ENCODE measurements at places on chromosomes 12 and 14.

DNA sequence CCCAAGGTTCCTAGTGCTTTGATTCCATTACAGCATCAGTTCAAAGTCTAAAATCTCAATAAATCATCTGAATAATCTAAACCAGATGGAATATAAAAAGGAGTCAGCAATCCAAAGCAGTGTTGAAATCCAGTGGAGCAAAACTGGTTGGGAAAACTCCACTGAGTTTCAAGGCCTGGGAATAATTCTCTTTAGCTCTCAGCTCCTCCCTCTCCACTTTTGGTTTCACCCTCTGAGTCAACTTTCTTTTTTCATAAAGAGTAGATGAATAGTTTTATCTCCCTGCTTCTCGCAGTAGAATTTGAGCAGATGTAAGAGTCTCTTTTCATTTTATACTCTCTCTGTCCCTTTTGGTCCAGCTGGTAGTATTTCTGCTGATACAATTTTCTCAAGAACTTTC is 338.6 kb downstream of the APAF1 start:
- H3K36me3 ChIP-seq: no peaks in the 10 kb centered on the region
- DNase-seq: no peak
- no peaks in the 10 kb centered on the region for H3K4me1 ChIP-seq
- no peaks in the 10 kb centered on the region for H3K27me3 ChIP-seq

DNA sequence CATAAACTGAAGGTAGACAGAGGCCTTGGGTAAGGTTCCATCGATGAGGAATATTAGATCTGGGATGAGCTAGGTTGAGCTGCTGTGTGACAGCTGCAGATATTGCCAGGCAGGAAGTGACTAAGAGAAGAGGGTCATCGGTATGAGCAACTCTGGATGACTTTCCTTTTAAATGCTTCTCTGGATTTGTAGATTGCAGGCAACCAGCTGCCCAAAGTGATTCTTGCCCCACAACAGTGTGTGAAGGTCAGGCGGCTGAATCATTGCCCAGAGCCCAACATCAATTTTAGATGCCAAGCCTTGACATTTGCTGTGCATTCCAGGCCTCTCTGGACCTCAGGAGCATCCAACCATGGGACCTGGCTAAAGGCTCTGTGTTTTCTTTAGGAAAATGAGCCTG is 255.9 kb downstream of the DPF3 start:
- H3K4me3 ChIP-seq: no peak overlapping the region
- H3K27me3 ChIP-seq: no peaks in the 10 kb centered on the region
- DNase-seq: no peak
- H3K36me3 ChIP-seq: no peaks in the 10 kb centered on the region

GRCh38 chr12:105053116-105053572 is 31.1 kb downstream of the ALDH1L2 start:
- H3K4me1 ChIP-seq: no peaks in the 10 kb centered on the region
- no peak overlapping the region for H3K4me3 ChIP-seq
- H3K27ac ChIP-seq: no peak overlapping the region
- DNase-seq: peak; percentile 29
- H3K27me3 ChIP-seq: no peaks in the 10 kb centered on the region

GRCh38 chr14:104697317-104697703 is 7.9 kb downstream of the INF2 start:
- H3K27me3 ChIP-seq: no peaks in the 10 kb centered on the region
- peak overlapping the region; percentile 16 for H3K27ac ChIP-seq
- peaks cover 13% of the 10 kb centered on the region for H3K36me3 ChIP-seq
- peaks cover 83% of the 10 kb centered on the region for H3K4me1 ChIP-seq

GRCh38 chr12:5581616-5582015 is 149.7 kb downstream of the NTF3 start:
- H3K27me3 ChIP-seq: no peaks in the 10 kb centered on the region
- DNase-seq: no peak
- peaks cover 17% of the 10 kb centered on the region for H3K4me1 ChIP-seq
- no peak overlapping the region for H3K4me3 ChIP-seq
- H3K27ac ChIP-seq: peak overlapping the region; percentile 47

DNA sequence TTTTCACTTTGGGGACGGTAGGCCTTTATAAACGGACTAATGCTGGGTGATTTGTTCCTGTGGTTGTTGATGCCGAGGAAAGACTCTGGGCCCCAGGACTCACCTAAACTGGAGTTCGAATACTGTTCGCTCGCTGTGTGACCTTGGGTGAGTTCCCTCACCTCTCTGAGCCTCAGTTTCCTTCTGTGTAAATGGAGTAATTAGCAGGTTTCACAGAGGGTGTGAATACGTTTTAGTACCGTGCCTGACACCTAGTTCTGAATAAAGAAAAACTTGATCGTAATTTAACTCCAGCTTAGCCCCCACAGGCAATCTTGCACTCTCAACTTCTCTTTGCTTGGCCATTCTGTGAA is 505 bp downstream of the UBE3B start:
- H3K4me3 ChIP-seq: peak overlapping the region; percentile 77
- no peaks in the 10 kb centered on the region for H3K27me3 ChIP-seq
- no peaks in the 10 kb centered on the region for H3K36me3 ChIP-seq
- H3K27ac ChIP-seq: peak overlapping the region; percentile 99

DNA sequence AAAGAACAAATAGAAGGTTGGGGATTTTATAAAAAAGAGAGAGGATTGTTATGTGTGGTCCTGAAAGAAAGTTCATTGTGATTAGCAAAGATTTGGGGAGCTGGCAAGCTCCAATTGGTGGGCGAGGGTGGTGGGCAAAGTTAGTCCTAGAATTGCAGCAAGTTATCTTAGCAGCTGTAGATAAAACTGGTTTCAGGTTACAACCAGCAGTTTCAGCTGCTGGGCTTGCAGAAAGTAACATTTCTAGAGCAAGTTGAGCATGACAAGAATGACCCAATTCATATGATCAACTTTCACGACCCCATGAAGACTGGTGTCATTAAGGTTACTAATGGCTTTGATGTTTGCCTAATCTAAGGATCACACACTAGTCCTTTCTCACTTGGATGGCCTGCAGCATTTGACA is 177.9 kb upstream of the NUDT4 start:
- peaks cover 34% of the 10 kb centered on the region for H3K4me1 ChIP-seq
- H3K4me3 ChIP-seq: no peak overlapping the region
- no peak for DNase-seq
- no peak overlapping the region for H3K27ac ChIP-seq
- no peaks in the 10 kb centered on the region for H3K36me3 ChIP-seq
- H3K27me3 ChIP-seq: no peaks in the 10 kb centered on the region

- H3K4me3 ChIP-seq: no peak overlapping the region
- DNase-seq: no peak
- peaks cover 5% of the 10 kb centered on the region for H3K4me1 ChIP-seq
- no peak overlapping the region for H3K27ac ChIP-seq
- no peaks in the 10 kb centered on the region for H3K36me3 ChIP-seq
- no peaks in the 10 kb centered on the region for H3K27me3 ChIP-seq
These were observed 47.4 kb downstream of the TMEM117 start for GRCh38 chr12:43883311-43883710.
